OCI-M1 (cell line): ENCODE measurements at places on chromosomes 6 and 20.

- DNase-seq = no peak
Measured at GRCh38 chr6:14705841-14706377, 540.0 kb upstream of the JARID2 start.

GRCh38 chr6:90765895-90766294 is 179.0 kb upstream of the MAP3K7 start:
- no peak for DNase-seq

DNA sequence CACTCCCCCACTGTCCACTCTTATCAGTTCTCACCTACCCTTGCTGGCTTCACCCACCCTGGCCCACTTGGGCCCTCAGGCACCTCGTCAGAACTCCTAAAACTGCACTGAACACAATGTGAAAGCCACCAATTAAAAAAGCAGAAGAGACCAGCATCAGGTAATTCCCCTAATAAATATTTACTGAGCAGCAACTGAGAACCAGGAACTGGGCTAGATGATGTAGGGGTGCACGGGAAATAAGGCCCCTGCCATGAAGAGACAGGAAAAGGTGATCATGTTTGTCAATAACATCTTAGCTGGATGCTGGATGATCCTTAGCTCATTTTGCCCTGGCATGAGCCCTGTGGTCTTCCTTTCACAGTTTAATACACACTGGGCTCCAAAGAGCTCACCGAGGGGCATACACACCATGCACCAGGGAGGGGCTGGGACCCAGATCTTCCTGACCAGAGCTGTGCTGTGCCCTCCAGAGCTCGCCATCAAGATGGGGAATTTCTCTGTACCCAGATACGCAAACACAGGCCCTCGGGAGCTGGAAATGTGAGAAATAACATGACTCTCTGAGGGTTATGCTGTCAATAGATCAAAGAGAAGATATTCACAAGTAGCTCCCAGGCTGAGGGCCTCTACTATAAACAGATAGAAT is 113.6 kb upstream of the SLC22A16 start:
- DNase-seq = no peak

GRCh38 chr6:133340557-133340956 is 99.4 kb downstream of the EYA4 start:
- DNase-seq = peak; percentile 85

DNA sequence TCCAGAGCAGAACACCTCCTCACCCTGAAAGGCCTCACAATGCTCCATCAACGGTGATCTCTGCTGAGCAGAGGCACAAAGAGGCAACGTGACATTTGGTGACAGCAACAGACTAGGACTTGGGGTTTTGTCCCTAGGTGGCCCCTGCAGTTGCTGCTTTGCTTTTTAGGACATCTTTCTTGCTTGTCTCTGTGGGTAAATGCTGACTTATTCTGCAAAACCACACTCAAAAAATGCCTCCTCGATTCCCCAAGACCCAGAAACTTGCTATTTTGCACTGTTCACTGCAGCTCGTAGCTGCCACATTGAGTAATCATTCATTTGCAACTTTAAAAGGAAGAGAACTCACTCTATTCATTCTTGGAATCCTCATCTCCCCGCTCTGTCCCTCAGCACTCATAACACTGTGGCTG is 209.9 kb downstream of the LY86 start:
- no peak for DNase-seq

GRCh38 chr6:166715065-166715464 is 88.0 kb upstream of the RPS6KA2 start:
- DNase-seq = no peak

DNA sequence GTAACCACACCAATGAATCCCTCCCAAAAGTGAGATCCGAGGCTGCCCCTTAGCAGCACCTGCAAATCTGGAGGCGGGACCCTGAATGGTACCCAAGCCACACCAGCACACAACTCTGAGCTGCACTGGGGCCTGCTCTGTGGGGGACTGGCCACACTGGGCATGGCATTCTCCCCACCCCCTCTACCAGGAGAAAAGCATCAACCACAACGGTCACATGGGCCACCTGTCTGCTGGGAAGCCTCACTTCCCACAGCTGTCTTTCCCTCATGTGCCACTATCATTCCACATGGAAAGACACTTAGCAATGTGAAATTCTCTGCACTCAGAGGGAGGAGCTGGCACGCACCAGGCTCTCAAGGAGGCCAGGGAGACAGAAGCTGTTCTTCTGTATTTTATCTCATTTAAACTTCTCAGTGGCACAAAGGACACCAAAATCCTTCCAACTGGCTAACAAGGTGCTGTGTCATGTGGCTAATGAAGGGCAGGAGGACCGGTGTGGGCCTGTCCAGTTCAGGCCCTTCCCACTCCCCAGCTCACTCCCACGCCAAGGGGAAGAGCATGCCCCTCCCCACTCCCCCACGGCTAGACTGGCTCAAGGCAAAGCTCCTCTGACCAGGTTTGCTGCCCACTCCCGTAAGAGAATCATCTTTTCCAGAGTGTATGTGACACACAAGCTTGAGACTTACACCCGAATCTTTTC is 19.0 kb downstream of the YTHDF1 start:
- peak; percentile 14 for DNase-seq
